ENCODE measurements at places on chromosomes 5 and 9.

DNA sequence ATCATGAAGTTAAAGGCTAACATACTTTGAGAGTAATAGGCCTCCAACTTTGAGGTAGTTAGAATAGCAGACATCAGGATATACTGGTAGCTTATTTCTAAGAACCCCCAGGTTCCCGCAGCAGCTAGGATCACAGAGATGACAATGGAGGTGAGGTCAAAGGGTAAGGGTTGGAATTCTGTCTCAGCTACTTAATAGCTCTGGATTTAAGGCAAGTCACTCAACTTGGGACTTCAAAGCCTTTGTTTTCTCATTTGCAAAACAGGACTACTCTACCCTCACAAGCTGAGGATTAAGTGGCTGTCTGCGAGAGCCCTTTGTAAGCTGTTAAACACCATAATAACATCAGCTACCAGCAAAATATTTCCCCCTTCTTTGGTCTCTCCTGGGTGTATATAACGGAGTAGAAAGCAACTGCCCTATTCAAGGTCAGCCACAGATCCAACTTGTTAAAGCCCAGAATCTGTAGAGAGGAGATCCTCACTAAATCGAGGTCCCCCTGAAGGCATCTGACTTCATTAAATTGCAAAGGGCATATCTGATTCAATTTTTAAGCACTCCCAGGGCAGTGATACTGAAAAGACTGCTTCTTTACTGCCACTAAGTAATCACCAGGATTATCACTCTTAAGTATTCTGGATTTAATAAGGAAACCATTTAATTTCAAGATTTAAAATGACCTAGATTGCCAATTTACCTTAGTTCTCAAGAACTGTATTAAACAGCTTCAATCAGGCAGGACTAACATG is 104.7 kb downstream of the DCP2 start:
- DNase-seq: no peak

DNA sequence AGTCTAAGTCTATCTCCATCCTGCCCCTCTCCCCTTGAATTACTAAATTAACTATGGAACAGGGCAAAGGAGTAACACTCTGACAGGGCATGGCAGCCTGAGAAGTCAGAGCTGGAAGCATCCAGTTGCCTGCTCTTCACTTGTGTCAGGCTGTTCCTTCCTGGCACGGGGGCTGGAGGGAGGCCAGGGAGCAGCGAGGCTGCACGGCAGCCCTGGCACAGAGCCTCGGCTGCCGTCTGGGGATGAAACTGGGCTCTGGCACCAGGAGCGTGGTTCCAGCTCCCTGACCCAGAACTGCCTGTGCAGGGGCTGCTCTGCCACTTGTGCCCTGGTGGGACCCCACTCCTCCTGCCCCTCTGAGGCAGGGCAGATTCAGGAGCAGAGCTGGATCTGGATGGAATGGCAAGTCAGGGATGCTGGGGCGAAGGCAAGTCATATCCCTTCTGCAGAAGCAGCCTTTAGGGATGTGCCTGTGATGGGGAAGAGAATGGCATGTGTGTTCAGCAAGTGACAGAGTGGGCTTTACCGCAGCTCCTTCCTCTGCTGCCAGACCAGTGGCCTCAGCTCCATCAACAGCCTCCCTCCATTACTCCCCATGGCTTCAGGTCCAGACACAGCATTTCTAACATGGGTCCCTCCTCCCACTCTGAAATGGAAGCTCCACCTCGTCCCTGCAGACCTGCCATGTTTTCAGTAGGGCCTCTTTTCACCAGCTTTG is 42.2 kb upstream of the PDE8B start:
- peak; percentile 58 for DNase-seq

- no peak for DNase-seq
These were observed 57.9 kb downstream of the MACROH2A1 start for GRCh38 chr5:135341016-135341666.

DNA sequence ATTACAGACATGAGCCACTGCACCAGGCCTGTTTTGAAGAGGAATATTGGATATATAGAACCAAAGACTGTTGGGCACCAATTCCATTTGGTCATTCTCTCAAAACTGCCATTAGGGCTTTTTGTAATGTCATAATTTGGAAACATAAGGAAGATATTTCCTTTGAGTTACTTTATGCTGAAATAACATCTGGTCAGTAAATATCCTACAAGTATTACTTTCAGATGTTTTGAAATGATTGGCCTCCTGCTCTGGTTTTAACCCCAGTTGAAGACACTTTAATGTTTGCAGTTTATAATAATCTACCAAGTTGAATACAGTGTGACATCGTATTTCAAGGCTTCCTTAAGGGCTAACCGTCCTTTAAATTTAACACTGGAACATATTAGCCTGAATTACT is 33.6 kb downstream of the LRRTM2 start:
- DNase-seq: no peak

GRCh38 chr9:37437621-37438020 is 15.1 kb downstream of the GRHPR start:
- DNase-seq: no peak

Data from NCI-H226 (cell line).